Activated T-helper 1 cell treated with Interleukin-2 at 50 U/mL for 16 hours (primary cell): ENCODE measurements at places on chromosomes 2 and 18.

GRCh38 chr2:227829337-227829736 is 15.7 kb downstream of the CCL20 start:
- DNase-seq: no peak

DNA sequence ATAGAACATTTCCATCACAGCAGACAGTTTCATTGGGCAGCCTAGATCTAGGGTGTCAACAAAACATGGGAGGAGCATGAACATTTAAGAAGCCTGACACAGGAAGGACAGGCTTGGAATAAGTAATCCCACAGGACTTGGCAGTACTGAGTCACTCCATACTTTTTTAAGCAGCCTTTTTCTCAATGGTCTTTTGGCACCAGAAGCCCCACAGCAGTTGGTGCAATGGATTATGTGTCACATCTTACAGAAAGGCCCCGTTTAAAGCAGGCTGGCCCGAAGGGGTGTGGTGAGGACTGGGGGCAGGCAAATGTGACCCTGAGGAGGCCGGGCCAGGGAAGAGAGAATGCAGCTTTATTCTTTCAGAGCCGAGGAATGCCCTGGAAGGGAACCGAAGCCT is 26.6 kb downstream of the SPTBN1 start:
- no peak for DNase-seq

DNA sequence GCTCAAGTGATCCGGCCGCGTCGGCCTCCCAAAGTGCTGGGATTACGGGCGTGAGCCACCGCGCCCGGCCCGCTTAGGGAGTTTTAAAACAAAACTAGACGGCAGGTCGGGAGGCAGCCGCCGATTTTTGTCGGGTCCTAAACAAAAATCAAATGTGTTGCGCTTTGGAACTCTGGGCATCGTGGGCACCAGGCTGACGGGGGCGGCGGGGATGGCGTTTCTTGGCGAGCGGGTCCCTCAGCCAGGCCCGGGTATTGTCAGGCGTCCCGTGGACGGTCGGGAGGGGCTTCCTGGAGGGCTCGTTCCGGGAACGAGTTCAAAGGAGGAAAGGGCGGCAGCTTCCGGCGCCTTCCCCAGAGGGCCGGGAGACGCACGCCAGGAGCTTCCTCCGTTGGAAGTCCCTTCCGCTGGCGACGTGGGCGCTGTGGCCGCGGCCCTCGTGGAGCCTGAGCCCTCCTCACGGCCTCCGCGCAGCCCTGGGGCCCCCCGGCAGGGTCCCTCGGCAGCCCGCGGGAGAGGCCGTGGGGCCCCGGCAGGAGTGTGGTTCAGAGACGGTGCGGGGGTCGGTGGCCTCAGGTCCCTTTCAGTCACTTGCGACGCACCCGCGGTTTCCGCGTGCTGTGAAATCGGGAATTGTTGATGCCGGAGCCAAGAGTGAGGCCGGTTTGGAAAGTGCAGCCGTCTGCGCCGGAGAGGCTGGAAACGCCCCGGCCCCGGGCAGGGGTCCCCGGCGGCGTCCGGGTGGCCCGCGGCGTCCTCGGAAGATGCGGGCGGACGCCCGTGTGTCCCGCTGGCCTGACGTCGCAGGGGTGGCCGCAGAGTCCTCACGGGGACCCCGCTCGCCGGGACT is 59.3 kb downstream of the EMILIN2 start:
- peak; percentile 38 for DNase-seq

GRCh38 chr2:46800218-46800617 is 115.4 kb downstream of the MCFD2 start:
- no peak for DNase-seq

DNA sequence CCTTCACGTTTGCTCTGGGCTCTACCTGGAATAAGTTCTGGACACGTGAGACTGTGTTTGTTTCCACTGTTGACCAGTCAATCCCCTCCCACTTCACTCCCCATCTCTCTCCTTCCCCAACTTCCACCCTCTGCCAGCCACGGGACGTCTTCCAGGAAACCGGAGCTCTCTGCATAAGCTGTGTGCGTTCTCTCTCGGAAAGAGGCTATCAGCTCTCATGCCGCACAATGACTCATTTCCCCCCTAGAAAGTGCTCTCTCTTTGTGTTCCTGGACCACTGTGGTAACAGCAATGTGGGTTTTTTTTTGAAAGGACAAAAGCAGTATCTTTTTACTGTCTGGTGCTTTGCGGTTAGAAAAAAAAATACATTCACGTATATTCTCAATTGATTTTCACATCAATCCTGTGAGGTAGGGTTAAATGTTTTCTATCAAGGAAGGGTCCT is 10.2 kb downstream of the PROKR1 start:
- no peak for DNase-seq

DNA sequence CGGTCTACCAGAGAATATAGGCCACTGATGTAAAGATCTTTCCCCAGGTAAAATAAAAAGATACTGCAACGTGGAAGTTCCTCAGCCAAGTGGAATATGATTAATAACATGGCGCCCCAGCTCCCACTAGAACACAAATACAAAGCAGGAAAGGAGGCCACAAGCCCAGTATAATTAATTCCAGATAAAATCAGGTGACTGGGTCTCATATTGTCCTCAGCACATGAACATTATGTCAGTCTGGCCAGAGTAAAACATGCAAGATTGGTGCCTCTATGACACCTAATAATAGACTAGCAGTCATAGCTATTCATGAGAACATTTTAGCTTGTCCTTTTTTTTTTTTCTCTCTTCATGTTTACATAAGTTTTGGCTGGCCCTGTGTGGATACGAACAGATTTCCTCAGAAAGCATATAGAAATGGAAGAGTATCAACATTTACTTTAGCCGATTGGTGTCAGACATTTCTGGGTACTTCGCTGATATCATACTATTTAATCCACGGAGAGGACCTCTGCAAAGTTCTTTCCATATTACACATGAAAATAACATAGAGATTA is 523.8 kb upstream of the SETBP1 start:
- DNase-seq: no peak

DNA sequence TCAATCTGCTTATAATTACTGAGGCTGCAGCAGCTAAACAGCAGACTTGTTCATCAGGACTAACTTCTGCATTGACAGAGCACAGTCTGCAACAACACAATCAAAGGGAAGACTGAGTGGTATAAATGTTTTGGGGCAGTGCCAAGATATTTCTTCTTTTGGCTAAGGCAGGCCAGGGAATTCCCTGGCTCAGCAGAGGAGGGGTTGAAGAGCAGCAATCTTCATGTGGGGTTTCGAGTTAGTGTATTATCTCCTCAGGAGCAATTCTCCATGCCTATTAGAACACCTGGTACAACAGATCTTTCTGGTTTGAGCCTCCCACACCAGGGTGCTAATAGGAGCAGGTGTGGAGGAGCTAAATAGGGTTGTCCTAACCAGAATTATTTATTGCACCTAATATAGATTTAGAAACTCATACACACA is 103.0 kb upstream of the STK17B start:
- DNase-seq: no peak

DNA sequence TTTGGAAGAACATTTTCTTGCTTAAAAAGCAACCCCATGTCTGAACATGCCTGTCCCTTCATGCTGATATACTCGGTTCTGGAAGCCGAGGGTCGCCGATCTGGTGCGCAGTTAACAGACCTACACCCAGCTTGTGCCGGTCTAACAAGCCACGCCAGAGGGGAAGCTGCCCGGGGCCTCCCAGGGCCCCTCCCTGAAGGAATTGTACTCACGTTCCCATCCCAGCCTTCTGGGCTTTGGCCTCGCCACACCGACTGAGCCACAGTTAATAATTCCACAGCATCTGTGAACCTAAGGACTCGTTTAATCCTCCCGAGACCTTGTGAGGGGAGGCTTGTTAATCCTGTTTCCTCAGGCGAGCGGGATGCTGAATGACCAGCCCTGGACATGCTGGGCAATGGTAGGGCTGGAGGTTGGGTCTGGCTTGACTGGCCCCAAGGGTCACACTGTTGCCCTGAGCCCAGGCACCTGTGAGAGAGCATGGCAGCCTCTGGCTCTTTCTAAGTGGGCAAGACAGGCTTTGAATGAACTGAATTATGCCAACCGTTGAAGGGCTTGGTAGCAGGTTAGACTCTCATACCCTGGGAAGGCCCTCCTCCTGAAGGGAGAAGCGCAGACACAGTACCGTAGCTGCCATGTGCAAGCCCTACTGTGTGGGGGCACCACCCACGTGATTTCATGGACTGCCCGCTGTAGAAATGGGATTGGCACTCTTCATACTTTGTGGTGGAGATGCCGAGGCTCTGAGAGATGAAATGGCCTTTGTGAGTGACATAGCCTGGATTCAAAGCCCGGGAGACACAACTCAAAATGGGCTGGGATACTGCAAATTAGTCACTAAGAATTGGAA is 27.9 kb upstream of the ODC1 start:
- no peak for DNase-seq

- no peak for DNase-seq
These were observed 54.6 kb downstream of the CPO start for GRCh38 chr2:206993964-206994363.

- no peak for DNase-seq
These were observed 50.4 kb downstream of the CTAGE1 start for GRCh38 chr18:22367303-22367702.

DNA sequence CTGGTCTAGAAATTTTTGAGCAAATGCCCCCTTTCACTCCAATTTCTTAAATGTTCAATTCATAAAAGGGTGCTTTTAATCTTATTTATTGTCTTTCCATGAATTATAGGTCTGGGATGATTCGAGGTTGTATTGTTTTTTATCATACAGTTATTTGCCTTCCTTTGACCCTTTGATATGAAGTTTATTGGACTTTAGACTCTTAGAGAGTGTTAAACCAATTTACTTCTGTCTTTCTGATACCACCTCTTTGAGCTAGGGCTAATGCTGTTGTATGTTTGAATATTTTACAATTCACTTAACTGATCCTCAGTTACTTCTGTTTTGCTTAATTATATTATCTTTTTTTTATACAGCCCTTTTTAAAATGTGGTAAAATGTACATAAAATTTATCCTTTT is 89.6 kb upstream of the CYP20A1 start:
- DNase-seq: no peak

- no peak for DNase-seq
These were observed 251.4 kb downstream of the KLHL29 start for GRCh38 chr2:23636426-23636825.

DNA sequence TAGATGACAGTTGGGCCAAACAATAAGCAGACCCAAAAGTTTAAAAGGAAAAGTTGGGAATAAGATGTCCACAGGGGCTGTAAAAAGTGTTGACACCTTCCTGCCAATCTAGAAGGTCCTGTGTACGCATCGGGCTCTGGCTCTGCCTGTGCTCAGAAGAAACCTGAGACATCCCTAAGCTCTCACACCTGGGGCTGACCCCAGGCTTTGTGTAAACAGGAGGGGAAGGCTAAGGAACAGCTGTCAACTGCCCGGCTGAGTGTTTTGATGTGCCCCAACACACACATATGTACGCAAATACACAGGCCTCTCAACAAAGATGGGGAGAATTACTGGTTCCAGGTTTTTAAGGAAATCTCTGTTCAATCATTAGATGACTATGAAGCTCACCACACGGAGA is 59.5 kb downstream of the TMEM131 start:
- DNase-seq: no peak

GRCh38 chr2:98730707-98731040 is 258 bp downstream of the MGAT4A start:
- no peak for DNase-seq

GRCh38 chr18:21798126-21798525 is 57.5 kb downstream of the MIB1 start:
- no peak for DNase-seq

DNA sequence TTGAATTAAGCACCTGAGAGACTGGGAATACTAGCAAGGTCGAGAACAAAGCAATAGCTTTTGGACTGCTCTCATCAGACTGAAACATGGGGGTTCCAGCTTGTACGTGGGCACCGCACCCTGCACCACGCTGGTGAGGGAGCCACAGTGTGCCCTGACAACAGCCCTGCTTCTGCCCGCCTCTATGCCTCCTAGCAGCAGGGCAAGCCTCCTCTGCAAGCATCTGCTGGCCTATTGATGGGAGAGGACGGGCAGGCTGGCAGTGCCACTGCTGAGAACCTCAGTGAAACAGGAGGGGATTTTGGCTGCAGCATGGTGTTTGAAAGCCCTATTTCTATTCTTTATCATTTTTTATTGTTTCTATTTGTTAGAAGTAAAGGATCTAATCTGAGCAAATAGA is 146.1 kb upstream of the OTOS start:
- DNase-seq: no peak

DNA sequence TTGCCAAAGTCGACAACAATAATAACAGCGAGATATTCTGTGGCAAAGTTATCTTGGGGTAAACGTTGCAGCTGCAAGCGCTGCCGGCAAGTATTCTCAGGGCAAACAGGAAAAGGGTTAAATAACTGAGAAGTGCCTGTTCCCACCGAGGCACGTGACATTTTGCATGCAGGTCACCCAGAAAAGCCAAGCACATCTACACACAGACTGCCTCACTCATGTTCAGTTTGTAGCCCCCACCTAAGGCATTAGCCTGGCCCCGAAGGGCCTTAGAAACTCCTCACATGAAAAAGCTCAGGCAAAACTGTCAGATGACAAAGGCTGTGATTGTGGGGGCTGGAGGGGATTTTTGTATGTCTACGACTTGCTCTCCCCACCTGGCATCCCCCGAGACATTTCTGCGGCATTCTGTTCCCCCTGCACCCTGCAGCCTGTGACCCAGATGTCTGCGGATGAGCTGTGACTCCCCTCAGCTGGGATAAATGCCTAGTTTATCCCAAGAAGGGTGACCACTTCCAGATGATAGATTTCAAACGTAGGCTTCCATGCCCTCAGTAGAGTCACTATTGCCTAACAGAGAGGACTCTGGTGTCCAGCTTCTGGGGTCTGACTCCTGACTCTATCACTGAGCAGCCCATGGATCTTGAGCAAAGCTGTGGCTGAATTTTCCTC is 215.2 kb upstream of the SIX2 start:
- no peak for DNase-seq

GRCh38 chr18:57803103-57803969 is at the start of gene ATP8B1:
ATP8B1 (minus strand) TSS chr18:57803315; CDS start chr18:57731807, 71,508 bp downstream.
- DNase-seq: no peak

DNA sequence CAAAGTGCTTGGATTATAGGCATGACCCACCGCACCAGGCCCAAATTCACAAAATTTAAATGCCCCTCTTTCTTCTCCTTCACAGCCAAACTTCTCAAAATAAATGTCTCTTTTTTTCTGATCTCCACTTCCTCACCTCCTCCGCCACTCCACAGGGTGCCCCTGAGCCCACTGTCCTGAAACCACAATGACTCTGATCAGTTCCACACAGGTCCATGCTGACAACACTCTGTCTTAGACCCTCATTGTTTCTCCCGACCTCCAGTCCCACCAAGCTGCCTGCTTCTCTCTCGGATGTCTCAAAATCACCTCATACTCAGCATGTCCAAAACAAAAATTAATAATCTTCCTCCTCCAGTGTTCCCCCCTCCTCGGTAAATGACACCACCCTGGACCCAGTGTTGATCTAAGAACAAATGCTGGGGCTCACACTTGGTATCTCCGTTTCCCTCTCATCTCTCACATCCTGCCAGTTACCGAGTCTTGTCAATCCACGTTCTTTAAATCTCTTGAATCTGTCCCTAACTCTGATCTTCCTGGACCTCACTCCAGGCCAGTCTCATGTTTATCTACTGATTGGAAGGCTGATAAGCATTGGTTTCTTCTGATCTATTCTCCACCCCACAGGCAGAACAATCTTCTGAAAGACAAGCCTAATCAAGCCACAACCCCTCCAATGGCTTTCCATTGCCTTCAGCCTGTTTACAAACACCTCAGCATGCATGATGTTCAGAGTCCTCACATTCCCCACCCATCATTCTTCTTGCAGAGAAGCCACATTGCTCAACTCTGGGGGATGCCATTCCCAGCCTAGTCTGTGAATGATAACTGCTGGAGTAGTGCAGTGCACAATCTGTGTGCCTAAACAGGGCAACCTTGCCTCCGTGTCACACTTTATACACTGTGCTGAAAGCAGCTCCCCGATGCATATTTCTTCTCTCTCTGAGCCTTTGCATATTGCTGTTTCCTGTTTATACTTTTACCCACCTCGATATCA is 12.4 kb upstream of the ANKRD44 start:
- no peak for DNase-seq
